ENCODE measurements at places on chromosomes 7 and 10.

- no peak for DNase-seq
Observed at GRCh38 chr7:151549644-151550043, 29.9 kb upstream of the RHEB start.

DNA sequence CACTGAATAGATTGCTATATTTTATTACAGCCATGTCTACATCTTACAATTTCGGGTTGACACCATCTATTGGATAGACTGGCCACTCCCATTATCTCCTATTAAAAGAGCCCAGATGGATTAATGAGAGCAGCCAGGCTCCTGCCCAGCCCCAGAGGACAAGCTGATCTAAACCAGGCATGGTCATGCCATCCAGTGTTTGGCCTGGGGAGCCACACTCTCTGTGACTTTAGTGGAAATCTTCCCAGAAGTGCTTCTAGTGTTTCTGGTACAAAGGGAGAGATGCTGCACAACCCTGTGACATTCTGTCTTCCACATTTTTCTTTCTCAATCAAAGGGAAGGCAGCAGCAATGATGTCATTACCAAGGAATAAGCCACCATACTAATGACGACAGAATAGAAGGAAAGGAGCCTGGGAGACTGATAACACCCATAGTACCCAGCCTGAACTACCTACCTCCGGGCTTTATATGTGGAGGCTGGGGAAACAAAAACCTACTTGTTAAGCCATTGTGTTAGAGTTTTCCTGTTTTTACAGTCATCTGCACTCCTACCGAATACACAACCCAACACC, 5.0 kb downstream of the NEBL start:
- no peak for DNase-seq

GRCh38 chr10:89750441-89750840, 49.1 kb downstream of the KIF20B start:
- no peak for DNase-seq

DNA sequence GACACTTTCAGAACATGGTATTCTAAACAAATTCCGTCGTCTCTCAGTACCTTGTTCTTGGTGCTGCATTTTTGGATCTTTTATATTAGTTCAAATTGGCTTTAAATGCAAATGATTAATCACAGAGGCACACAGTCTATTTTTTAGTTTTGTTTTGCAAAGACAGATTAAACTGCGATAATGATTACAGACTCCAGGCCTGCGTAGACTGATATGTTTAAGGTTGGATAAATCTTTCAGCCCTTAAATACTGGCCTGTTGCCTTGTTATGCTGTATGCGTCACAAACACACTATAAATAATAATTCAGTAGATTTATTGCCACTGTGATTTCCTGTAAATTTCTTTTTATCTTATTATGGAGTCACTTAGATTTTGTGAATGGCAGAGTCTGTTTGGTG, 19.3 kb downstream of the CACNB2 start:
- no peak for DNase-seq

GRCh38 chr10:30542001-30542894, 87.3 kb downstream of the LYZL2 start:
- no peak for DNase-seq

DNA sequence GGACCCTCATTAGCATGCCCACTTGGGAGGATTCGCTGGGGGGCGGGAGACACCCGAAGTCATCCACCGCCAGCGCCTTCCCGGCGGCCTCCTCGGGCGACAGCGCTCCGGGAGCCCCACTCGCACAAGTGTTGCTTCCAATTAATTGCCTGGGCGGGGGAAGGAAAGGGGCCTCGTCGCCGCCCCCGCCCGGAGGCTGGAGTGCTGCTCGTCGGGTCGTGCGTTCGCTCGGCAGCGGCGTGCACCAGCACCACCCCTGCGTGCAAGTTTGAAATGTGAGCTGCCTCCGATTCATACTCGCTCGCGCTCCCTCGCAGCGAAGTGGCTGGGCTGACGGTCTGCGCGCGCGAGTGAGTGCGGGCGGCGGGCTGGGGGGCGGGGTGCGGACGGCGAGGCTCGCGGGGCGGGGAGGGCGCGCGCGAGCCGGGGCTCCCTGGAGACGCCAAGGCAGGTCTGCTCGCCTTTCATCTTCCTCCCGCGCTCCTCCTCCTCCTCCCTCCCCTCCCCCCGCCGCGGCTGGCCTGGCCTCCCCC, 104.6 kb upstream of the PPIF start:
- DNase-seq: no peak

GRCh38 chr10:125343118-125343925, 183.0 kb upstream of the CTBP2 start:
- no peak for DNase-seq

GRCh38 chr10:4249841-4250586, 465.0 kb upstream of the KLF6 start:
- no peak for DNase-seq

GRCh38 chr7:133777701-133778100, 349.4 kb upstream of the LRGUK start:
- no peak for DNase-seq

- DNase-seq: no peak
Observed at GRCh38 chr10:60498985-60499384, 109.3 kb upstream of the ANK3 start.

- DNase-seq: no peak
Observed at GRCh38 chr7:32256811-32257210, 186.6 kb upstream of the PDE1C start.

DNA sequence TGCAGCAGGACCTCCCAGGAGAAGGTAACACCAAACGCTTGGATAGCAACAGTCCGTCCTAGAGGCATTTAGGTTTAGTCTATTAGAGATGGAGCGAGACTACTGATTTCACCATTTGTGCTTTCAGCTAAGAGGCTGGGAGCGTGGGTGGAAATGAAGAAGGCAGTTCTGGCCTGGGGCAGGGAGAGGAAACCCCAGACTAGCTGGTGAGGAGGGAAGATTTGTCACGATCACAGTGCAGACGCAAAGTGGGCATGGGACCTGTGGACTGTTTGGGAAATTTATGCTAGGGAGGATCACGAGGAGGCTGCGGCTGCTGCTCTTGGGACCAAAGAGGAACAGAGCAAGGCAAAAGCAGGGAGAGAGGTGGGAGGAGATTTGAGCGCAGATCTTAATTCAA, 130.4 kb upstream of the AOAH start:
- no peak for DNase-seq

DNA sequence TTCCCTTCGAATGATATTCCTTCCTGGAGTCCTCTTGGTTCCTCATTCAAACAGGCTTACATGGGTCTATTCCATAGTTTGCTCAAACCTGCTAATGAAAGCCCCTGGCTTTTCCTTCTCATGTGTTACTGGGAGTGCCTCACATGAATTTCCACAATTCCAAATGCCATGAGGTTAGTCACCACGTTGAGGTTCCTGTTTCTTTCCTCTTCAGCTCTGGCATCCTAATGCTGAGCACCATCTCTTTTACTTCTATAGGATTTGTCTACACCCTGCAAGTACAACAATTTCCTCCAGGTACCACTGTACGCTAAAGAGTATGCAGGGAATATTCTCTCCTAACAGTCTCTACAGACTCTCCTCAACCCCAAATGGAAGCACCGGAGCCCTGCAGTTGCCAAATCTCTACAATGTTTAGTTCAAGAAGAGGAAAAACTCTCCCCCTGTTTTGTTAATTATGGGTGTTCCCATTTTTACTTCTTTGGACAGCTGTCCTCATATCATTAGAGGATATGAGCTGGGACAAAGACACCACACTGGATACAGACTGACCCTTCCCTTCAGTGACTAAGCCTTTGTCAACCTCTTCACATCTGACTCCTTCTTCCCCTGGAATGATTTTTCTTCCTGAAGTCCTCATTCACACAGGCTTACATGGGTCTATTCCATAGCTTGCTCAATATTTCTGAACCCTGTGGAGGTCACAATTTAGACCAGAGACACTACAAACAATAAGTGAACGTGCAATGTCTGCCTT, 145.8 kb upstream of the BET1 start:
- no peak for DNase-seq

DNA sequence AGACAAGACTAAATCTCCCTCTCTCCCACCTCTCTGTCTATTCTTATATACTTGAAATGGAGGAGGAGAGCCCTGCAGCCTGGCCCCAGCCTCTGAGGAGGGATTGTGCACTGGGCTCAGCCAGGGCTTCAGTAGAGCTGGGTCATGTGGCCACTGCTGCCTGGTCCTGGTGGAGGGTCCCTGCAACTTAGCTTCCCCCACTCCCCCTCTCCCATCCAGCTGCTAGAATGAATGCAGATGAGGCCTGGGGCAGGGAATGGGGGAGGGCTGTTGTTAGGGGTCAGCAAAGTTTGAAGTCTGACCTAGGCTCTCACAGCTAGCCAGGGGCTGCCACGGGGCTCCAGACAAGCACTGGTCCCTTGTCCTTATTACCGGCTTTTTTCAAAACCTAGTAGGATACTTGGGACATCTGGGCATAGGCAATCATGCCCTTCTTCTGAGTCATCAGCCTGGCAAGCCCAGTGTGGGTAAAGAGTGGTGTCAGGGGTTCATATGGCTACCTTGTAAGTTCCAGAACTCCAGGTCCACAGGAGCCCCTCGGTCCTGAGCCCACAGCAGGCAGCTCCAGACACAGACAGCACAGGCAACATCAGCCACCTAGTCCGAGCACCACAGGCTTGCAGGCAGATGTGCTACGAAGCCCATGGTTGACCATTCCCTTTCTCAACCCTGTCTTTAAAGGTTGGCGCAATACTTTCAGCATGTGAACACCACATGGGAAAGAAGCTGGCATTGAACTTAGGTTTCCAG, 12.8 kb upstream of the CXCL12 start:
- no peak for DNase-seq

- DNase-seq: no peak
Observed at GRCh38 chr7:126843336-126843735, 409.4 kb downstream of the GRM8 start.

DNA sequence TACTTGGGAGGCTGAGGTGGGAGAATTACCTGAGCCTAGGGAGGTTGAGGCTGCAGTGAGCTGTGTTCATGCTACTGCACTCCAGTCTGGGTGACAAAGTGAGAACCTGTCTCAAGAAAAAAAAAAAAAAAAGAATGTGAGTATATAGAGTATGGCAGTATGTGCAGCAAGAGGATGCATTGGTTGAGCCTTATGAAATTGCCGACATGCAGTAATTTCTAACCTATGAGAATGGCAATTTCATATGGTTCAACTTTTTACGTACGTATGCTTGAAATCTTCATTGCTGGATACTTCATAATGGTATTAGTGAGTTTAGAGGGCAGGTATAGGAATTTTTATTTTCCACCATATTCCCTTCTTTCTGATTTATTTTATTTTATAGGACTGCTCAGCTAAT, 4.6 kb upstream of the FAM133B start:
- DNase-seq: no peak

DNA sequence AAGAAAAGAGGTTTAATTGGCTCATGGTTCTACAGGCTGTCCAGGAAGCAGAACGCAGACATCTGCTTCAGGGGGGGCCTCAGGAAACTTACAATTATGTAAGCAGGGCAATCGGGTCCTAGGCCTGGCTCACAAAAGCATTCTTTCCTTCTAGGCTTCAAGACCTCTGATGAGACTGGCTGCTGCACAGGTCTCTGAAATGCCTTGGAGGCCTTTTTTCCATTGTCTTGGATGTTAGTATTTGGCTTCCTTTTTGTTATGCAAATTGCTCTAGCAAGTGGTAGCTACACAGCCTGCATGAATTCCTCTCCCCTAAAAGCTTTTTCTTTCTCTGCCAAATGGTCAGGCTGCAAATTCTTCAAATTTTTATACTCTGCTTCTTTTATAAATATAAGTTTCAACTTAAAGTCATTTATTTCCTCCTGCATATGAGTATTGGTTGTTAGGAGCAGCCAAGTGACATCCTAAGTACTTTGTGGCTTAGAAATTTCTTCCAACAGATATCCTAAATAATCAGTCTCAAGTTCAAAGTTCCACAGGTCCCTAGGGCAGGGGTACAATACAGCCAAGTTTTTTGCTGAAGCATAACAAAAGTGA, 83.1 kb upstream of the SEMA3A start:
- no peak for DNase-seq

DNA sequence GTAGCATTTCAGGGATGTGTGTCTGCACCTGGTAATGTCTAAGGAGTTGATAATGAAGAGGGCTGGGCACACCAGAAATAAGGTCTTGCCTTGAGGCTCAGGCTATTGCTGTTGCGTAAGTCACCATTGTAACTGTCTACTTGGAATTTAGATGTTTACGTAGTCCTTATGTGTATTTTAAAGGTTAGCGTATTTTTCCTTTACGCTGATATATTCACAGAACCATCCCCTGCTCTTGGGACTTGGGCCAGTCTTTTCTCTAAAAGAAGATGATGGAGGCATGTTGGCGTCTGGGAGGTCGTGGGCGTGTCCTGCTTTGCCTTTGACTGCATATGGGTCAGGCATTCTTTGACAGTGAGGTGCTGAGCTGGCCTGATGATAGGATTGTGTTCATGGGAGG, 14.7 kb downstream of the WDR37 start:
- DNase-seq: no peak

GRCh38 chr7:16916738-16917137, 35.0 kb upstream of the AGR3 start:
- no peak for DNase-seq

GRCh38 chr10:65846541-65846940, 1079.3 kb upstream of the LRRTM3 start:
- no peak for DNase-seq

GRCh38 chr7:93301736-93302135, 69.6 kb downstream of the VPS50 start:
- DNase-seq: no peak

- no peak for DNase-seq
Observed at GRCh38 chr7:106010866-106011265, 47.8 kb downstream of the CDHR3 start.

DNA sequence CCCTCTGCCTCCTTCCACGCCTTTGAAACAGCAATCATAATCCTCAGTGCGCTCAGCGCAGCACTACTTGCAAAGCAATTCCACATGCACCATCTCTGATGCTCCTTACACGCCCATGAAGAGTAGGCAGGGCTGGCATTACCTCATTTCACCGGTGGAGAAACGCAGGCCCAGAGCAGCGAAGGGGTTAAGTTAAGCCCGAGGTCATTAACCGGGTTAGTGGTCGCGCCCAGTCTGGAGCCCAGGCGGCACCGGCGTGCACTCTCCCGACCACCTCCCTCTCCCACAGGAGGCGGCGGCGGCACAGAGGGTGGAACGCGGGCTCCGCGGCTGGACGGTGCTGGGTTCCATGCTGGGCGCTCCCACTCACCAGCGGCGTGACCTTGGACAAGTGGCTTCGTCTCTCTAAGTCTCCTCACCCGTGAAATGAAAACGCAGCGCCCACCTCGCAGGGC, 515 bp downstream of the FASTK start:
- no peak for DNase-seq

Data from stimulated activated CD8-positive, alpha-beta memory T cell treated with anti-CD3 and anti-CD28 coated beads, Interleukin-4, amount 100 ng/mL, for 1 hour (primary cell).